Activated CD4-positive, CD25-positive, alpha-beta regulatory T cell (primary cell): ENCODE measurements at places on chromosomes 12 and 14.
A peak's percentile ranks its signal among the peaks of the same experiment; 100 is the strongest.

DNA sequence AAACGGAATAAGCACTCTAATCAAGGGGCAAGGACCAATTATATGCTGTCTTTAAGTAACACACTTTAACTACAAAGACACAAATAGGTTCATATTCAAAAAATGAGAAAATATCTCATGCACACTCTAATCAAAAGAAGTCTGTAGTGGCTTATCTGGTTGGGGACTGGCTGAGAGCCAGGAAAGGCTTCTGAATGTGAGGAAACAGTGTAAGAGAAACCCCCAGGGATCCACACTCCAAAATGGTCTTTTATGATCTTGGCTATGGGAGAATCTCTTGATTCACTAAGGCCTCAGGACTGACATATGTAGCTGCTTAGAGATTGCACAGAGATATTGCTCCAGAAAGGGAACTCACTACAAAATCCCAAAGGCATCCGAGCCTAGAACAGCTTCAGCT, 10.3 kb downstream of the CTSG start:
- DNase-seq: no peak

GRCh38 chr12:89348894-89349699, 3.2 kb downstream of the DUSP6 start:
- DNase-seq: no peak

- DNase-seq: no peak
These were observed 32.9 kb downstream of the MVK start for GRCh38 chr12:109606320-109607028.

- DNase-seq: no peak
These were observed 47.4 kb downstream of the NIN start for GRCh38 chr14:50783563-50783962.

GRCh38 chr12:127600211-127600610, 666.8 kb upstream of the TMEM132C start:
- no peak for DNase-seq

- no peak for DNase-seq
These were observed 81.1 kb upstream of the RFLNA start for GRCh38 chr12:124213666-124214347.

GRCh38 chr14:63949696-63950095, 96.9 kb downstream of the SYNE2 start:
- DNase-seq: no peak

GRCh38 chr14:33578461-33579216, 372.2 kb downstream of the EGLN3 start:
- DNase-seq: no peak

DNA sequence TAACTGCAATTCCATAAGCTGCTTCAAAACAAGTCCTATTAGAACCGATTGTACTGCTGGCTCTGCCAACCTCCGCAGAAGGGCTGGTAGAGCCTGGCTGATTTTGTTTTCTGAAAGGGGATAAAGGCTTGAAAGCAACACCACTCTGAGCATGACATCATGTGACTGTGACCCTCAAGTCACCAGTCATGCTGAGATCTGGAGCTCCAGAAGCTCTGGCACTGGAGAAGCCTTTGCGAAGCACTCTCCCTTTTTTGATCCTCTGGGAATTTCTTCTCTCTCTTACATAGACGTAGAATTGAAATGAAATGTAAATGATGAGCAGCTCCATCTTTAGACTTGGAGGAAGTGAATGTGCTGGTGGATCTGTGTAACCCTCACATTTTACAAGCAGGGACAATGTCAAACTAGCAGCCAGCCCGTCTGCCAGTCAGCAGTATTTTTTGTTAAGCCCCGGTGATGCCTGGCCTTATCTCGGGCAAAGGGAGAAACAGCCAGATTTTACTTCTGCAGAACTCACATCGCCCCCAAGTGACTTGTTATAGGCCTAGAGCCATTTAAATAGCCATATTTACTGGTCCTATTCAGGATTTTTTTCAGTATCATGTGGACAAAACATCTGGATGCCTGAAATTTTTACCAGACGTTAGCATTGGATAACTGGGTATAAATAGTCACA, 112.1 kb upstream of the NPAS3 start:
- DNase-seq: no peak

DNA sequence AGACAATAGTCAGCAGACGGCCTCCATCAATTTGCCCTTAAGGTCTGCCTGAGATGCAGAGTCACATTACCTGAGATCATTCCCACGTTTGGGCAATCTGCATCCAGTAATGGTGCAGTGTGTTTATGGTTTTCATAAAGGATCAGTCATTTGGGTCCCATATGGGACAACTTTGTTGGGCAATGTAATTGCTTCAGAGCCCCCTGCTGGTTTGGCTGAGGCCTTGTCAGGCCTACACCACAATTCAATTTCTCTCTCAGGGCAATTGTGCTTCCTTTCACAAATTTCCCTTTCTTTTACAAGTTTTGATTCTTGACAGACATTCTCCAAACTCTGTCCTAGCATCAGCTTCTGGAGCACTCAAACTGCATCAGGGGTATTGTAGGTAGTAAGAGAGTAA, 191.2 kb upstream of the SSTR1 start:
- DNase-seq: no peak

DNA sequence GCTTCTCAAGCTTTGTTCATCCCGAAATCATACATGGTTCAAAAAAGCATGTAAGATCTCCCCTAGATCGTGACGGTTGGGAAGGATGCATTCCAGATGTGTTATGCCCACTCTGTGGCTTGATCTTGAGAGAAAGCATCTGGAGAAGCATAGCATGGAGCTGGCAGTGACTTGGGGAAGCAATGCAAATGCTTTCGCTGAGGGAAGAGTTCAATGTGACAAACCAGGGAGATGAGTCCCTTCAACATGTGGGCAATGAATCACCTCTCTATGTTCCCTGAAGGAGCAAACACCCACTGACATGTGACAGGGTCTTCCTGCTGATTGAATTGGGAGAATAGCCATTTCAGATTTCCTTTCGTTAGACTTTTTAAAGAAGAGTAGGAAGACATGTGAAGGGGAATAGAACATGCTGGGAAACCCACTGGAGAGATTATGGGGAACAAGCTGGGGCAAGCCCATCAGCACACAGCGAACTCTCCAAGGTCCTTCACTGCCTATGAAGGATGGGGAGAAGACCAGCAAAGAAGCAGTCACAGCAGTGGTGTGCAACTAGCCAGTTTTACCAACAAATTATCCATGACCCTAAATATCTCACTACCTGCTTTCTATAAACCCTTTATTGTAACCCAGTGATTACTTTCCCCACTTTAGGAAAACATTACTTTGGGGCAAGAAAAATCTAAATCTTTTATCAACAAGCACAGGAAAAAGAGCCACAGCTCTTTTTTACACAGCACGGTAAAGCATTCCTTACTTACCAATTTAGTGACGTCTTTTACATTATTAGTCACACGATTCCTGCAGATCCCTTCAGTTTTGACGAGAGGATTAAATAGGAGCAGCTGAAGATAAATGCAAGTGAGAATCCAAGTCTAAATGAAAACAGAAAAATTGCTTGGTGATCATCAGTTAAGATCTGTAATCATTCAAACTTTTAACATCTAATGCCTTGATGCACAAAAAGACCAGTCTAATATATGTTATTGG, 35.0 kb downstream of the KITLG start:
- DNase-seq: no peak

DNA sequence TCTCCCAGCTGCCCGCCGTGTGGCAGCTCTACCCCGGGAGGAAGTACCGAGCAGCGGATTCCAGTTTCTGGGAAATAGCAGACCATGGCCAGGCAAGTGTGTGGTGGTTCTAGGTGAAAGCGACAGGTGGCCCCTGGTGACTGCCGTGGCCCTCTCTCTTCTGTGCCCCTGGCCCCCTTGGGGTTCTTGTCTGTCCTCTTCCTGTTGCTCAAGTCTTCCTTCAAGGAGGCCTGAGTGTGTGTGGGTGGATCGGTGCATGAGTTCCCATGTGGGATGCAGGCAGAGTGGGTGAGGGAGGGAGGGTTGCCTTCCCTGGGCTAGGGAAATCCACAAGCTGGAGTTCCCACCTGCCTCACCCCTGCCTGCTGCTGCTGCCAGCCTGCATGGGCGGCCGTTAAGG, 4.6 kb downstream of the TCL1B start:
- no peak for DNase-seq

DNA sequence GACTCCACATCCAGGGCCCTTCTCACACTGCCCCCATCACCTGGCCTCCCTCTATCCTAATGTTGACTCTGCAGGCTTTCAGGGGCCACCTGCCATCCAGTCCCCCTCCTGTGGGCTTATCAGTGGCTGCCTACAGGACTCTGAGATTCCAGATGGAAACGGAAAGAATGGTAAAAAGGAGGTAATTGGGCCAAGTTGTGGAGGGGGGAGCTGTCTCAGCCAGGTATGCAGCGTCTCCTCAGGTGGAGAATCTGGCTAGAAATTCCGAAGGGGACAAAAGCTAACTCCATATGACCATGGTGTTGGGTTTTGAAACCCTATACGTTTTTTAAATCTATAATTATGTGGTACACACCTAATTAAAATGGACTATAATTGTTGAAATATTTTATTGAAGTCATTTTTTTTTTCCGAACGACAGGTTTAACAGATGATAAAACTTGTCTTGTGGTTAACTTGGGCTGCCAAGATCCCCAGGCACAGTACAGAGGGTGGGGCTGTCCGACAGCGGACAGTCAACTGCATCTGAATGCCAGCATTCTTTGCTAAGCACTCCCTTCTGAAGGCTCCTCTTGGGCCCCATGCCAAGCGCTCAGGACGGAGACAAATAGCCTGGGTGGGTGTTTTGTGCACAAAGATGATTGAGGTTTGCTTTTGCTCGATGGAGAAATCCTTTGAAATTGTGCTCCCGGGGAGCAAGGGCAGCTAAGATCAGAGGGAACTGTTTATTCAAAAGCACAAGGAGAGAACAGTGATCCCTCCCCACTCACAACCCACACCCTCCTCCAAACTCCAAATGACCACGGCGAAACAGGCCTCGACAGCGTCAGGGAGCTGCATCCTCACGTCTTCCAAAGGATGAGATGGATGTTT, 365.6 kb downstream of the BCL11B start:
- no peak for DNase-seq

- DNase-seq: no peak
These were observed 9.1 kb downstream of the KIF26A start for GRCh38 chr14:104147346-104148125.

DNA sequence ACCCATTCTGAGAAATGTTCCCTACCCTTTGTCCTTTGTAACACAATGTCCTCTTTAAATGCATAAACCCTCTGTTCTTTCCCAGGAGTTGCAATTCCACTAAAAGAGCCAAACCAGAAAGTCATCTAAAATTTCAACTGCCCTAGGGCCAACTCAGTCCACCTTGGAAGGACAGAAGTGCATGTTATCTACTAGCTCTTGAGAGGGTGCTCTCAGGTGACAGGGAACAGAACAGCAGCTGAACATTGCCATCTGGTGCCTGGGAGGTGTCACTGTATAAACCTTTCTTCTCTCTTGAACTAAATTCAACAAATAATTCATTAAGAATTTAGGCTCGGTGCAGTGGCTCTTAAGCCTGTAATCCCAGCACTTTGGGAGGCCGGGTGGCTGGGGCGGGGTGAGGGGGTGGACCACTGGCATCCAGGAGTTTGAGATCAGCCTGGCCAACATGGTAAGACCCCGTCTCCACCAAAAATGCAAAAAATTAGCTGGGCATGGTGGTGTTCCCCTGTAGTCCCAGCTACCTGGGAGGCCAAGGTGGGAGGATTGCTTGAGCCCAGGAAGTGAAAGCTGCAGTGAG, 10.3 kb upstream of the FERMT2 start:
- DNase-seq: peak; percentile 10

DNA sequence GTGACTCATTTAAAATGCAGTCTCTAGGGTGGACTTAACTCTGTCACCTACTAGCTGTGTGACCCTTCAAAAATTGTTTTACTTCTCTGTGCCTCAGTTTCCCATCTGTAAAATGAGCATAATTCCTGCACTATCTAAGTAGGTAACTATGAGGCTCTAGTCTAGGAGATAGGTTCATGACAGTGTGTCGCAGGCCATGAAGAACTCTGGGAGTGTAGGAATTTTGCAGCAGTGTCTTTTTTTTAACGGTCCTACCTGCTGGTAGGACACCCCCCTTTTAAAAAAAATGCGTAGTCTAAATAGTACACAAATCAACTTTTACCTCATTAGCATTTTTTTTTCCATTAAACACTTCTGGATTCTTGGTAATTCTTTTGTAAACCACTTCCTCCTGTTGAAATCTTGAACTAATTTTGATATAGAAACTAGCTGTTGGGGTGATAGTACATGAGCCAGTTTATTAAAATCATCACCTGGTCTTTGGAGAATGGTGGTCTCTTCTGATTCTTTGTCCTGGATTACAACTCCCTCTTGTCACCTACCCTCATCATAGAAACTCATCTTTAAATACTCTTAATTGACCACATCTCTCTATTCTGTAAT, 86.0 kb upstream of the SLC38A2 start:
- no peak for DNase-seq

DNA sequence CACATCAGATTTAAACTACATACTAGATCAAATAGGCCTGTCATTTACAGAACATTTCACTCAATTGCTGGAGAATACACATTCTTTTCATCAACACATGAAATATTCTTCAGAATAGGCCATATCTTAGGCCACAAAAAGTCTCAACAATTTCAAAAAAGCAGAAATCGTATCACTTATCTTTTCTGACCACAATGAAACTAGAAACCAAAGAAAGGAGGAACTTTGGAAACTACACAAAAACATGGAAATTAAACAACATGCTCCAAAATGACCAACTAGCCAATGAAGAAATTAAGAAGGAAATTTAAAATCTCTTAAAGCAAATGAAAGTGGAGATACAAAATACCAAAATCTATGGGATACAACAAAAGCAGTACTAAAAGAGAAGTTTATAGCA, 35.1 kb downstream of the PARP11 start:
- DNase-seq: no peak

DNA sequence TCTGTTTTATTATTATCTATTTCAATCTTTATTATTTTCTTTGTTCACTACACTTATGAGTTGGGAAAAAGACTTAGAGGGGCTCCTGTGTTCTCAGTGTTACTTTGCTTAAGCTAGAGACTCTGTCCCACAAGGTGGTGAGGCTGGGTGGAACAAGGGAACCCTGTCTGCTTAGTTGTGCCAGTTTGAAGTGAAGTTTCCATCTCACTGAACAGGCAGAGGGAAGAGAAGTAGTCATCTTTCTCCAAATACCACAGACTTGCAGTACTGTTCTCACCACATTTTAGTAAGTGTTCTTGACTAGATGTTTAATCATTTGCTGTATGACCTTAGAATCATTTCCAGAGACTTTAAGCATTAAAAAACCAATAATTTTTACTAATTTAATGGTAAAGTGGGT, 195.7 kb upstream of the NEDD1 start:
- no peak for DNase-seq
